ENCODE measurements at places on chromosomes 3 and 15.

GRCh38 chr15:82751308-82751707 is 41.6 kb upstream of the AP3B2 start:
- no peak for DNase-seq

GRCh38 chr3:12370758-12371157 is 81.9 kb downstream of the PPARG start:
- no peak for DNase-seq

DNA sequence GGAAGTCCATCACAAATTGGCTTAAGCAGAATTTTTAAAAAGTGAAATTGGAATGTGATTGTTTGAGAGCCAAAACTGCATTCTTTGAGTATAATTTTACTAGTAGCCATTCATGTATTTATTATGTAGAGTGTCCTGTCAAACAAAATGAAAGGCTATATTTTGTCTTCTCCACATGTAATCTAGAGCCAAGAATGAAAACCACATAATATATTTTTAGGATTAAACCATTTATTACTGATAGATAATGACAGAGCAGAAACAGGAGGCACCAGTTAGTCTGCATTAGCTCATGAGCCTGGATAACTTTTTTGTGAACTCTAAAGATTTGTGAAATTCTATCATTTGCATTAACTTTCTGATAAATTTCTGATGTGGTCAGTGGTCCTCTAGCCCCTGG is 130.2 kb downstream of the FILIP1L start:
- no peak for DNase-seq

- DNase-seq: no peak
These were observed 183.6 kb downstream of the MINAR1 start for GRCh38 chr15:79615754-79616153.

GRCh38 chr15:41861736-41862356 is 23.2 kb downstream of the PLA2G4B start:
- no peak for DNase-seq

- DNase-seq: no peak
These were observed 529.8 kb downstream of the DIPK2A start for GRCh38 chr3:144501467-144501866.

DNA sequence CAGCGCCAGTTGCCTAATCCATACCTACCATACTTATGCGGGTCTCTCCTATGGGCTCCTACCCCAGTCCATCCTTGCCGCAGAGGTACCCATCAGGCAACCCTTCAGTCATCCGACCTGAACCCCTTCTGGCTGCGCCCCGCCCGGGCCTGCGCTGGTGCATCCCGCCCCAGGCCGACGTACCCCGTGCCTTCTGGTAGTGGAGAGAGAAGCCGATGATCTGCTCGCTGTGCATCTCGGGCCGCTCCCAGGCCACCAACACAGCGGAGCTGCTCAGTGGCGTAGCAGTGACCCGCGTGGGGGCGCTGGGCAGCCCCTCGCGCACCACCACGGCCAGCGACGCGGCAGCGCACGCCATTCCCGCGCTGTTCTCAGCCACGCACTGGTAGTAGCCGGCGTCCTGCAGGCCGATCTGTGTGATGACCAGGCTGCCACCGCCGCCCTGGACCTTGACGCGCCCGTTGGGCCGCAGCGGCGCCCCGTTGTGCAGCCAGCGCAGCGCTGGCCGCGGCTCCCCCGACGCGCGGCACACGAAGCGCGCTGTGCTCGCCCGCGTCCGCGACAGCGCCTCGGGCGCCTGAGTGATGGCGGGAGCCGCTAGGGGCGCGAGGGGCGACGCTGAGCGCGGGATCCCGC is 17.9 kb upstream of the IGDCC3 start:
- DNase-seq: no peak

DNA sequence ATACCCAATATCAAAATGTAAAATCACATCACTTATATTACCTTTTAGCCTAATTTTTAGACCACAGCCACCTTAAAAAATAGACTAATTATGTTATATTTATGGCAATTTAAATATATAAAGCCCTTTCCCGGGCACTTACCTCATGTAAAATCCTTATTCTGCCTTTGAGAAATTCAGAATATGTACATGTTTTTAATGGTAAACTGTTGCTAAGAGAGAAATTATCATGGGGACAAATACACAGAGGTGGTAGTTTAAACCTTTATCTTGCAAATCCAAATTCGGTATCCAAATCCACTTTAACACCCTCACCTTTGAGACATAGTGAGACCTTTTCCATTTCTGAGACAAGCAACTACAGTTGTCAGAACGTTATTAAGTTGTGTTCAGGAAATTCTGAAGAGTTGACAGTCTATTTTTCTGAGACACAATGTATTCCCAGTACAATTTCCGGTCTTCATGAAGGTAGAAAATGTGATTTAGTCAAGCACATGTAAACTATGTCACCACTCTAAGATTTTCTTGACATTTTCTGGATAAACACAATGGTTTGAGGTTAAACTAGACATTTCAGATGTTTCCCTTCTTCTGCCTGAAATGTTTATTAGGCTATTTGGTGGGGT is 10.6 kb upstream of the VGLL3 start:
- DNase-seq: no peak

- DNase-seq: no peak
These were observed 5.0 kb upstream of the NDUFAF1 start for GRCh38 chr15:41407341-41407740.

GRCh38 chr3:197687570-197687969 is 49.1 kb downstream of the RUBCN start:
- no peak for DNase-seq

DNA sequence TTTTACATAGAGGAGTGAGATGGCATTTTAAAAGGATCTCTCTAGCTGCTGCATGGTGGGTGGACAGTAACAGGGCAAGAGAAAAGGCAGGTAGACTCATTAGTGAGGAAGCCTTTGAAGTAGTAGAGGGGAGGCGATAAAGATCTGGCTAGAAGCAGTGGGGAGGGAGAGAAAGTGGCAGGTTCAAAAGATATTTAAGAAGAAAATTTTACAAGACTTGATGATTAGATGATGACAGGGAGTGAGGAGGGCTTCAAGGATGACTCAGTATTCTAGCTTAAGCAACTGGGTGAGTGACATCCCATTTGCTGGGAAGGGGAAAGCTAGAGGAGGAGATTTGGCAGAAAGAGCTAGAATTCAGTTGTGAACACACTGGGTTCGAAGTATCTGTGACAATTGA is 3.8 kb upstream of the BRPF1 start:
- DNase-seq: no peak

Data from HuH-7.5 (cell line).